ENCODE measurements at places on chromosomes 7 and 10.

DNA sequence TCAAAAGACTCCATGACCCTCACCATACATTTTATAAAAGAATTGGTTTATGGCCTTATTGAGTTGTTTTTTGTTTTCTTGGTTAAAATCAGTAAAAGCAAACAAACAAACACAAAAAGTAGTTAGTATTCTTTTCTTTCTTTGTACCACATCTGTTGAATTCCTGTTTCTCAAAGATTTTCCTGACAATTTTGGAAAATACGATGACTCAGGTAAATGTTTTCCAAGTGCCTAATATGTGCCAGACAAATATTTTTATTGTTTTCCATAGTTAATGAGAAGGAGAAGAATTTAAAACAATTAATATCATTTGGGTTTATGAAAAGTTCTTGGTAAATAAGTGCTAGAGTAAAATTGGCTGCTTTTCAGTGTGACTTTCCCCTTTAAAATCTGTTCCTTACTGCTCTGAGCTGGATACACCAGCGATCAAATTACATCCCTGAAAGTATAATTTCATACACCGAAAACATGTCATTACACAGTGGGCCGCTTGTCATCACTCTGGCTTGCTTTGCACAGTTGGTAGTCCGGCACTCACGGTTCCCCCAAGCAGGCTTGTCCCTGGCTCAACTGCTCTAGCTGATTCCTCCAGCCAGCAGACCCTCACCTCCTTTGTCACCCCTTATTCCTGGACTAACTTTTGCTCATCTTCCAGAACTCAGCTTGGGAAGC lies 80.5 kb downstream of the TBXAS1 start:
- no peak for DNase-seq

- DNase-seq = no peak
Observed at GRCh38 chr7:66845379-66846095, 75.5 kb upstream of the TMEM248 start.

DNA sequence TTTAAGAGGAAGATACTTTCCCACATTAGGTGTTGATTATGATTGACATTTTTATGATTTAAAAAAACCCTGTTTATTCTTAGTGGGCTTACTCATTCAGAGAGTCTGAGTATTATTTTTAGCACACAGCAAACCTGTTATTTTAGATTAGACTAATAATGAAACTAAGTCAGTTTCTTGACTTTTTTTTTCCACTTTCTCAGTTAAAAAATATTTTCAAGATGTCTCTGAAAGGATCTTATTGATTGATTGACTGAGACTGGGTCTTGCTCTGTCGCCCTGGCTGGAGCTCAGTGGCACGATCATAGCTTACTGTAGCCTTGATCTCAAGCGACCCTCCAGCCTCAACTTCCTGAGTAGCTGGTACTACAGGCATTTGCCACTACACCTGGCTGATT lies 20.4 kb upstream of the INPP5F start:
- no peak for DNase-seq

DNA sequence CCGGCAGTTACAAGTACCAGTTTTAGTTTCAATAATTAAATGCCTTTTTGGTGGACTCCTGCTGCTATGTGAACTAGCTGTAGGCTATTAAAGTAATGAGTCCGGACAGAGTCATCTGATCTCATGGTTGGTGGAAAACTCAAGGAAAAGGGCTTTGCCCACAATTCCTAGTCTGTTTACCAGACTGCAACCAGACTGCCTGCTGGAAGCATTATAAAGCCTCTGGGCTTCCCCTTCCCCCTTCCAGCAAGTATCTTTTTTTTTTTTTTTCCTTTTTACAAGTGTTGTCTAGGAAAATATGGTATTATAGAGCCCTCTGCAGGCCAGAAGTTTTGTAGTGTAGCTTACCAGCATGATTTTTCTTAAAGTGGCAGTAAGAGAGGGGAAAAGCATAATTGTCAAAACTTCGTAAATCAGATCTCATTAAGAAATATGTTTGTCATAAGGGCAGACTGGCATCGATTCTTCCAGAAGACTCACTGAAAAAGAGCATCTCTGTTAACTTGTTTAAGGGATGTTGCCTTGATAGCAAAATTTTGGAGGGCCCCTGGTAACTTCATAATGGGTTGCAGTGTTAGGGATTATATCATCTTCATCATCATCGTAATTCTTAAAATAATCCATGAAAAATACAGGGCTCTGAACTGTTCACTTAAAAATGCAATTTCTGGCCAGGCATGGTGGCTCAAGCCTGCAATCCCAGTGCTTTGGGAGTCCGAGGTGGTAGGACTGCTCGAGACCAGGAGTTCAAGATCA lies 181.3 kb downstream of the TAX1BP1 start:
- DNase-seq = peak; percentile 9

- no peak for DNase-seq
Observed at GRCh38 chr7:11642841-11643240, 189.2 kb downstream of the THSD7A start.

DNA sequence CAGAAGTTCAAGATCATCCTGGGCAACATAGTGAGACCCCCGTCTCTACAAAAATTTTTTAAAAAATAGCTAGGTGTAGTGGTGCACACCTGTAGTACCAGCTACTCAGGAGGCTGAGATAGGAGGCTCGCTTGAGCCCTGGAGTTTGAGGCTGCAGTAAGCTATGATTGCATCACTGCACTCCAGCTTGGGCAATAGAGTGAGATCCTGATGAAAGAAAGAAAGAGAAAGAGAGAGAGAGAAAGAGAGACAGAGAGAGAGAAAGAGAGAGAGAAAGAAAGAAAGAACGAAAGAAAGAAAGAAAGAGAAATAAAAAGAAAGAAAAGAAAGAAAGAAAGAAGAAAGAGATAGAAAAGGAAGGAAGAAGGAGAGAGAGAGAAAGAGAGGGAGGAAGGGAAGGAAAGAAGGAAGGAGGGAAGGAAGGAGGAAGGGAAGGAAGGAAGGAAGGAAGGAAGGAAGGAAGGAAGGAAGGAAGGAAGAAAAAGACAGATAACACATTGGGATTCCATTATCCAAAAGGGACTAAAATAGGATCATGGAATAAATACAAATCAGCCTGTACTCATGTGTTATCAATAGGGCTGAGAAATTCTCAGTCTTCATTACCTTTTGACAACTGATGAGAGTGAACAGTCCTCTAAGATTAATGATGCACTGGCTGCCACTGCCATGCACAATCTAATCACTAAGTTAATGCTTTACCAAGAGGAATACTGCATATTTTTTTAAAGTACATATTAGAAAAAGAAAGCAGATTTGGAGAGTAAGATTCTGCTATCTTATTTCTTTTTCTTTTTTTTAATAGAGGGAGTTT lies 35.4 kb upstream of the WAC start:
- DNase-seq = no peak

- no peak for DNase-seq
Observed at GRCh38 chr10:9239298-9239697, 1184.8 kb downstream of the GATA3 start.

GRCh38 chr10:105075031-105075430 lies 433.9 kb downstream of the SORCS3 start:
- DNase-seq = no peak

GRCh38 chr10:63670291-63670898 lies 149.2 kb downstream of the REEP3 start:
- no peak for DNase-seq

- DNase-seq = no peak
Observed at GRCh38 chr10:4372601-4373000, 453.4 kb upstream of the AKR1E2 start.

GRCh38 chr10:34249634-34250033 lies 565.5 kb downstream of the PARD3 start:
- DNase-seq = no peak
